Pulmonary artery endothelial cell (primary cell): ENCODE measurements at places on chromosomes 4 and X.

- no peak for DNase-seq
Measured at GRCh38 chr4:1614854-1615595, 69.1 kb downstream of the FAM53A start.

DNA sequence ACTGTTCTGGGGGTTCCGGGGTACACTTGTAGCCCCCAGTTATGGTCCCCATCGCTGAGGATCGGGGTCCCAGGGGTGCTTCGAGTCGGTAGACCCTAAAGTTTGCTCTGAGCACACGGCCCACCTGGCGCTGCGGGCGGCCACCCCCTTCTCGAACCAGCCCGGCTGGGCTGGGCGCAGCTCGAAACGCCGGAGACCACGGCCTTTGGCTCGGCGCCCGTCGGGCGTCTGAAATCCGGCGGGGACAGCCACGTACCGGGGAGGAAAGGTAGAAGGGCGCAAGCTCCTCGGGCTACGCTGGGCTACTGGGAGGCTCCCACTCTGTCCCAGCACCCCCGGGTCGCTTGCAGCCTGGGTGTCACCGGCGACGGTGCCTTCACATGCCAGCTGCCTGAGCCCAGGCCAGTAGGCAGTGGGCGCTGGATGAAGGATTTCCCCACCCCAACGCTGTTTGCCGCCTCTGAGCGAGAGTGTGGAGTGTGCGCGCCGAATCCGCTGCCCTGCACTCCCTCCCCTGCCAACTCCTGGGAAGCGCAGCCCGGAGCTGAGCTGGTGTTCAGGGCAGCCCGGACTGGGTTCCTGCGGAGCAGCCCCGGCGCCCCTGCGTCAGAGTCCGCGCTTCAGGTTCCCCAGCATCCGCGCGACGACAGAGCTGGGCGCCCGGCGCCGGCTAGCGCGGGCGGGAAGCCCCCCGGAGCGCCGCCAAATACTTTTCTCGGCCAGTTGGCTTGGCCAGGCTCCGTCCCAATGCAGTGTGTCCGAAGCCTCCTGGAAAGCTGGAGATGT, 637 bp downstream of the MAMLD1 start:
- no peak for DNase-seq

DNA sequence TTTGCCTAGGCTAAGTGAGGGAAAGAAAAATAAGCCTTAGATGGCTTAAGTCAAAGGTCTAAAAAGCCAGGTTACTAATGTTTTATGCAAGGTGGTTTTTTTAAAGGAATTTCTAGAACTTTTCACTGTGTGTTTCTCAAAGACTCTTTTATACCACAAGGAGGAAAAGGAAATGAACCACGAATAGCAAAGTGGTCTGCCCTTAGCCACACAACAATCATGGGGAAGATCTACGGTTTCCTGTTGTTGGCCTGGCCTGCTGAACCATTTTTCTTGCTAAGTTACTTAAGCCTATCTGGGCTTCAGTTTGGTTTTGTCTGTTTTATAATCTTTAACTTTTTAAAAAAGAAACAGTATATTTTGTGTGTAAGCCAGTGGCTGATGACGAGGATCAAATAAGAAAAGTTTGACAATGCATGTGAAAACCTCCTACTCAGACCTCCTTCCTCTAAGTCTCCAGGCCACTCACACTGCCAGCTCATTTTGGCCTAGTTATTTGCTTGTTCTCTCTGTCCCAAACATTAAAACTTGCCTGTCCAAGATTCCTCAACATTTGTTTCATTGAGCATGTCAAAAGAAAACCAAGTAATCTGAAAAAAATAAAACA, 56.7 kb upstream of the COL25A1 start:
- DNase-seq, result peak; percentile 3

GRCh38 chr4:126715067-126715466, 917.7 kb upstream of the INTU start:
- no peak for DNase-seq

DNA sequence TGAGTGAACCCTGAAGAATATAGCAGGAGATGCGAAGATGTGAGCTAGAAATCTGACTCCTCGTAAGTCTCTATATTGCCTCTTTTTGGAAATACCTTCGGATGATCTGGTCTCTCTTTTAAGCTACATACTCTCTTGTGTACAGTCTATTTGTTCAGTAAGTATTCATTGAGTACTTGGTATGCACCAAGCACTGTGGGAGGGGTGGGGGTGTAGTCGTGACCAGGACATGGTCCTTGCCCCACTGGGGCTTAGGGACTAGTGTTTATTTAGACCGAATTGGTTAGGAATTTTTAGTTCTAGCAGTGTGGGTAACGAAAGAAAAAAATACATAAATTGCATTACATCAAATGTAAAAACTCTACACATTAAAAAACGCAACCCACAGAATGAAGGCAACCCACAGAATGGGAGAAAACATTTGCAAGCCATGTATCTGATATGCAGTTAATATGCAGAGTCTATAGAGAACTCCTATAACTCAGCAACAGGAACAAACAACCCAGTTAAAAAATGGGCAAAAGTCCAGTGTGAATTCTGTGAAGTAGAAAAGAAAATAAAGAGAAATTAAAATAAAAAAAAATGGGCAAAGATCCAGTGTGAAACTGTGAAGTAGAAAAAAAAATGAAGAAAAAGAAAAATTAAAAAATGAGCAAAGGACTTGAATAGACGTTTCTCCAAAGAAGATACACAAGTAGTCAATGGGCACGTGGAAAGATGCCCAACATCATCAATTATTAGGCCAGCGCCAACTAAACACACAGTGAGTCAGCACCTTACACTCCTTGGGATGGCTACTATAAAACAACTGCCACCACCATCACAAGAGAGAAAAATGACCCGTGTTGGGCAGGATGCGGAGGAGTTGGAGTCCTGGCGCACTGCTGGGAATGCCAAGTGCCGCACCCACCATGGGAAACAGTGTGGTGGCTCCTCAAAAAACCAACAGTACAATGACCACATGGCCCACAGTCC, 43.8 kb downstream of the RGS12 start:
- no peak for DNase-seq

- no peak for DNase-seq
Measured at GRCh38 chr4:109434007-109434971, 674 bp downstream of the SEC24B start.

- no peak for DNase-seq
Measured at GRCh38 chr4:117986321-117986720, 48.0 kb upstream of the NDST3 start.

- DNase-seq, result no peak
Measured at GRCh38 chr4:123784626-123785025, 388.0 kb downstream of the SPRY1 start.

DNA sequence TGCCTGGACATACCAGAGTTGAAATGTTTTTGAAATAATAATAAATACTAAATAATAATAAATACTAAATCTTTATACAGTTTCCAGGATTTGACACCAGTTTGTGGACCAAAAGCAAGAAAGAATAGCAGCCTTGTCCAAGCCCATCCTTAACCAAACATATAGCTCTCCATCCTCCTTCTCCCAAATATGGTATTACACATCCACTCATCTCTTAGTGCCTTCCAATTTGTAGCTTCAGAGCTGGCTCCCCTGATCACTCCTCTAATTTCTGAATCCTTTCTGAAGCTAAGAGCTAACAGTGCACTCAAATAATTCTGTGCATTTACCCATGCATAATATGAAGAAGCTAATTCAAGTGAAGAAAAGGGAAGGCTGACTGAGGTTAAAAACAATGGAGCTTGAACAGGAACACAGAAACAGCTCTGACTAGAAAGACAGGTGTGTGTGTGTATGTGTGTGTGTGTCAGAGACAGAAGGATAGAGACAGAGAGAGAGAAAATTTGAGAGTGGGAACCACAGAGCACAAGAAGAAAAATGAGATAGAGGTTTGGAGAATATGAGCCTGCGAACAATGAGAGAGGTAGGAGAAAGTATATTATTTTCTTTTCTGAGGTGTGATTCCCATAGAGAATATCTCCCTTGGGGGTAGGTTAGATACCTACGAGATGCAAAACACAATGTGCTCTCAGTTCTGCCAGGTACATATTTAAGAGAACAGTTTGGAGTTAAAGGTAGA, 123.5 kb downstream of the CAMK2D start:
- DNase-seq, result no peak

DNA sequence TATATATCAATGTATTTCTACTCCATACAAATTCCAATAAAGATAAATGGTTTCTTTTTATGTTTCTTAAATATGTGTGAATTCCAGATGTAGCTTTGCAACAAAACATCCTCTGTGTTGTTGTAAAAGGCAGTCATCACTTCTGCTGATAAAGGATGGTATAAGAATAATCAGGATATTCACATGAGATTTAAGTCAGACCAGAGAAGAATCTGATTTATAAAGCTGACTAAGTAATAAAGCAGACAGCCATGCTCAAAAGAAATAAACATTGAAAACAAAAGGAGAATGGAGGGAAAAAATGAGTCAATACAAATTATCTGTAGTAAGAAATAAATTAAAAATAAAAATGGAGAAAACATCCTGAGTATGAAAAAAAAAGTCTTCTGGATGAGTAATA, 27.0 kb upstream of the SLC7A11 start:
- DNase-seq, result no peak

GRCh38 chrX:85590638-85591037, 211.2 kb upstream of the POF1B start:
- DNase-seq, result no peak

DNA sequence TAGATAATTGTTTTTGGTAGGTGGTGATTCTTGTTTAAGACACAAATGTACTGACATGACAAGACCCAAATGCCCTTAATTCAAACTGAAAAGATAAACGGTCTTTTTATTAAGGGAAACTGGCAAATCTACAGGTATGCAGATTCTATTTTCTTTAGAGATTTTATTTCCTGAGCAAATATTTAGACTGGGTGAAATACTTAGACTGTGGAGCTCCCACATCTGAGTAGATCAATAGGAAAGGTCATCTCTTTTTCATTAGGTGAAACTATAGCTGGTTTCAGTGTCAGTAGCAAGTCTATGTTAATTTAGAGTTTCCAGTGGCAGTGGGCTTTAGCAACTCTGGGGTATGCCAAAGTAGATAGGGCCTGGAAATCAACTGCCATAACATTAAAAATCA, 446.7 kb downstream of the FSTL5 start:
- no peak for DNase-seq

DNA sequence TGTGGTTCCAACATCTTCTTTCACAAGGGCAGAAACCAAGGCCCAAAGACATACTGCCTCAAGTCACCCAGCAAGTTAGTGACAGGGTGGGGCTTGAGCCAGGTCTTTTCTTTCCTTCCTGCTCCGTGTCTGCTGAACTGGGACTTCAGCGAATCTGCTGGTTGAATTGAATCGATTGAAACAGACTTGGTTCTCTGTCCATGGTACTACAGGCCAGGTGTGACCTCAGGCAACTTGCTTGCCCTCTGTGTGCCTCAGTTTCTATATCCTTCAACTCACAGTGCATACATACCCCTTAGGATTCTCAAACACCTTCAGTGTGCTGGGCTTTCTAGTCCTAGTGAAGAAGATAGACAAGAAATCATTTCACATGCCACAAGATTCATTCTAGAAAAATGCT, 2.0 kb upstream of the ABLIM2 start:
- DNase-seq, result no peak

DNA sequence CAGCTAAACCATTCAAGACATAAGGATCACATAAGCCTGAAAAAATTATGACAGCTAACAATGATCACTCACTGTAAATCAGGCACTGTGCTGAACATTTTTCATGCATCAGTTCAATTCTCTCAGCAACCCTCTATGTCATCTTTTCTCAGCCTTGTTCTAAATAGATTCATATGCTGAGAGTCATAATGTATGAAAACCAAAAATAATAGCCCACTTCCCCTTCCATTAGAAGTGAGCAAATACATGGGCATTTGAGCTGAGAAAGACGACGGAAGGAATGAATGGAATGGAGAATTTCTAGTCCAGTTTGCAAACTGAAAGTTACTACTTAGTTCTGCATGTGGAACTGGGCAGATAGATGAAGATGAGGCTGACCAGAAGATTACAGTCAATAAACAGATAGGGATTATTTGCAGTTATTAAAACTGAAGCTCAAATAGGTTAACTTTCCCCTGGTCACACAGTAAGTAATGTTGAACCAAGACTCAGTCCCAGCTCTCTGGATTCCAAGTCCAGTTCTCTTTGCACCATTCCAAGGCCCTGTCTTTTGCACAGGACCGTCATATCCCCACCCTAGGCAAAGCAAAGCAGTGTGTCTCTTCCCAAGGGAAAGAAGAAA, 1.6 kb upstream of the SH3RF1 start:
- DNase-seq, result no peak

GRCh38 chrX:125765347-125765746, 400.7 kb downstream of the DCAF12L2 start:
- DNase-seq, result no peak

DNA sequence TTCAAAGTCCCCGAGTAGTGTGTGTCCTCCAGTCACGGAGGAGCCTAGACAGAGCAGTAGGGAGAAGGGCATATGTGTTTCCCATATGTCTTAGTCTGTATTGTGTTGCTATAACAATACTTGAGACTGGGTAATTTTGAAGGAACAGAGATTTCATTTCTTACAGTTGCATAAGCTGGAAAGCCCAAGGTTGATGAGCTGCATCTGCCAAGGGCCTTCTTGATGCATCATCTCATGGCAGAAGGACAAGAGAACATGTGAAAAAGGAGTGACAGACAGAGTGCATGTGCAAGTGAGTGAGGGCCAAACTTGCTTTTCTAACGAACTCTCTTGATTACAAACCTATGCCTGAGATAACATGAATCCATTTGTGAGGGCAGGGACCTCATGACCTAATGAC, 243.4 kb downstream of the ARHGAP10 start:
- no peak for DNase-seq
